ENCODE measurements at places on chromosomes 1 and 21. TPM values are rescaled to one million over a fixed set of nuclear protein-coding genes. Genes with fewer than 3 reads are reported as not detected.

- DNase-seq = no peak
These were observed 59.8 kb upstream of the SIPA1L2 start for GRCh38 chr1:232689711-232690110.

- DNase-seq = no peak
These were observed 55.9 kb upstream of the JAK1 start for GRCh38 chr1:65022216-65022615.

- no peak for DNase-seq
These were observed 13.1 kb downstream of the NR5A2 start for GRCh38 chr1:200040481-200041138.

DNA sequence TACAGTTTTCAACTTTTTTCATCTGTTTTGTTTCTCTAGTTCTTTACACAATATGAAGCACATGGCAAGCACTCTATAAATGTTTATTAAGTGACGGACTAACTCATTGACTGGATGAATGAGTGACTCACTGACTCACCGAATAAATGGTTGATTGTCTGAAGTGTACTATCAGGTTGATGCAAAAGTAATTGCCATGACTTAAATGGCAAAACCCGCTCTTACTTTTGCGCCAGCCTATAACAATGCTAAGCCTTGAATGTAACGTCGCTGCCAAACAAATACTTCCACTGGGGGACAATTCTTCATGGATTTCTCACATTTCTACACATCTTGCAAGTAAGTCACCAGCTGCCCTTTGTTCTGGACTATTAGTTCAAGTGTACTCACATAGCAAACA is 109.0 kb upstream of the KCTD3 start:
- DNase-seq = no peak

DNA sequence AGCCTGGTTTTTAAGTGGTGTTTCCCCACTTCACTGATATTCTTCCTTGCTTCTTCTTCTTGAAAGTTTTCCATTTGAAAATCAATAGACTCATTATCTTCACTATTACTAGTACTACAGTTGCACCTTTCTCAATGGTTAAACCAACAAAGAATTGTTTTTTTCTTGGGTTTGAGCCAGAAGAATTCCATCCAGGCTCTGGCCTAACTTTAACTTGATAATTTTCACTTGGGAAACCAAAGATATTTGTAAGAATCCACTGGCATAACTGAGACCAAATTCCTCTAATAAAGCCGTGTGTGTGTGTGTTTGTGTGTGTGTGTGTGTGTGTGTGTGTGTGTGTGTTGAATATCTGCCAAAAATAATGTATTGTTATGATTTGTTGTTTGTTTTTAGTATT is 103.2 kb downstream of the SGIP1 start:
- no peak for DNase-seq

RAB42 gene
- total RNA-seq = 14.1 TPM

FOXO6 gene
- not detected for total RNA-seq

- DNase-seq = no peak
These were observed 439.1 kb upstream of the VAMP3 start for GRCh38 chr1:7331926-7332535.

GRCh38 chr1:7554385-7555235 is 216.5 kb upstream of the VAMP3 start:
- no peak for DNase-seq

REN gene
- not detected for total RNA-seq

All from MG63 (cell line).